ENCODE measurements at places on chromosomes 5 and 9.

DNA sequence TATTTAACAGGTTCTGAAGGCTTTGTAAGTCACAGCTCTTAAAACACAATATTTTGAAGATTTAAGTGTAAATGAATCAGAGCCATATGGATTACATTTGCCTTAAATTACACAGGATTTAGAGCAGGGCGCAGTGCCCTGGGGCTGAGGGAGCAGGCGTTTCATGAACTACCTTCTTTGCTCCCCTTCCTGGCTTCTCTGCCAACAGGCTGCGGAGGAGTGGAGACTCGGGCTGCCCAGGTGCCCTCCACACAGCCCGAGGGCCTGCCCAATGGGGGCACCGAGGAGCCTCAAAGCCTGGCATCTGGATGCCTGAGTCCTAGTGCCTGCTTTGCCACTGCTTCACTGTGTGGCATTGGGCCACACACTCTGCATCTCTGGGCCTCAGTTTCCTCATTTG is 90.6 kb upstream of the HAND1 start:
- no peak for DNase-seq

DNA sequence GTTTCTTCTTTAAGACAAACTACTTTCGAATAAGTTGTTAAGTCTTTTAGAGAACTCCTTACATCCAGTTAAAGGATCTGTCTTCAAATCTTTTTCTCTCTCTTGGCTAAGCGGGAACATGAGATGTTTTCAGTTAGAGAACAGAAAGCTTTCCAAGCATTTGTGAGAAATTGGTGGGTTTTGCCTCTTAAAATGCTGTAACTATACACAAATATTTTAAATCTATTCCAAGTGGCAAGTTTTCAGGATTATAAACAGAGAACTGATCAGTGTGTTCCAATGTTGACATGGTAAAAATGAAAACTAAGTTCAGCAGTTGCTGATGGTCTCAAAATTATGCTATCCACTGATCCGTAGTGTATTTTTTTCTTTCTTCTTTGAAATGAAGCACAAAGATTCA is 100.4 kb downstream of the EBF1 start:
- no peak for DNase-seq

- DNase-seq, result no peak
Observed at GRCh38 chr5:65760504-65761275, 38.7 kb downstream of the NLN start.

DNA sequence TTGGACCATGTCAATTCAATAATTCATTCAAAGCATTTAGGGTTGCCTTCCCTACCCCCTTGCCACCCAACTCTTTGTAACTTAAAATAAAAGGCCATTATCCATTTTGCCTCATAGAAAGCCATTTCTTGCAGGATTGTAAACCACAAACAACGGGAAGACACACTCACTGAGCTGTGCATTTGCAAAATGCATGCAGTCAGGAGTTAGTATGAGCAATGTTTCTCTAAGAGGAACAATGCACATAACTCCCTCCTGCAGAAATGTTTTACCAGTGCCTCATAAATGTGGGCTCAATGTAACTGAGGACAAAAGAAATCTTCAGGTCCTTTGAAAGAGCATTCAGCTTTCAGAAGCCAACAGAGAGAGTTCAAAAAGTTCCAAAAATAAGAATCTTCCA is 98.5 kb upstream of the ABCA1 start:
- DNase-seq, result no peak
